ENCODE measurements at places on chromosomes 16 and 17. TPM values are rescaled to one million over a fixed set of nuclear protein-coding genes. Genes with fewer than 3 reads are reported as not detected.

- no peak for DNase-seq
Measured at GRCh38 chr16:83843657-83844056, 35.9 kb downstream of the HSBP1 start.

DNA sequence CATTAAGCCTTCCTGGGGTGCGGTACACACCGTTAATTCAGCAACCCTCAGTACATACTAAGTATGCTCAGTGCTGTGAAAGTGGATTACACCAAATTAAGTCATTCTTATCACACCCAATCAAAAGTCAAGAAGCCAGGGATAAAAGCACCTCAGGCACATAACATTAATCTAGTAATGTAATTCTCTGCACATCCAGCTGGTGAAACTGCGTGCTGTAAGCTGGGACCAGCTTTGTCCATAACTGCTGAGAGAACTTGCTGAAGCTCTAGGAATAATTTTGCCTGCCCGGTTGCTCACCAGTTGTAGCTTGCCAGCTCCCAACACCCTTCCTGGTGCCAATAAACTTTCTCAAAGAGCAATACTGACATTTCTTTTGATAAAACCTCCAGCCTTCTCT lies 44.9 kb downstream of the SLC47A1 start:
- no peak for DNase-seq

Gene ADAM11
- total RNA-seq, result 0.91 TPM

Gene GLP2R
- 1.4 TPM for total RNA-seq

GRCh38 chr16:12295395-12295794 lies 318.9 kb downstream of the SNX29 start:
- DNase-seq, result no peak

- peak; percentile 85 for DNase-seq
Measured at GRCh38 chr17:7889166-7889955, 772 bp downstream of the CHD3 start.

DNA sequence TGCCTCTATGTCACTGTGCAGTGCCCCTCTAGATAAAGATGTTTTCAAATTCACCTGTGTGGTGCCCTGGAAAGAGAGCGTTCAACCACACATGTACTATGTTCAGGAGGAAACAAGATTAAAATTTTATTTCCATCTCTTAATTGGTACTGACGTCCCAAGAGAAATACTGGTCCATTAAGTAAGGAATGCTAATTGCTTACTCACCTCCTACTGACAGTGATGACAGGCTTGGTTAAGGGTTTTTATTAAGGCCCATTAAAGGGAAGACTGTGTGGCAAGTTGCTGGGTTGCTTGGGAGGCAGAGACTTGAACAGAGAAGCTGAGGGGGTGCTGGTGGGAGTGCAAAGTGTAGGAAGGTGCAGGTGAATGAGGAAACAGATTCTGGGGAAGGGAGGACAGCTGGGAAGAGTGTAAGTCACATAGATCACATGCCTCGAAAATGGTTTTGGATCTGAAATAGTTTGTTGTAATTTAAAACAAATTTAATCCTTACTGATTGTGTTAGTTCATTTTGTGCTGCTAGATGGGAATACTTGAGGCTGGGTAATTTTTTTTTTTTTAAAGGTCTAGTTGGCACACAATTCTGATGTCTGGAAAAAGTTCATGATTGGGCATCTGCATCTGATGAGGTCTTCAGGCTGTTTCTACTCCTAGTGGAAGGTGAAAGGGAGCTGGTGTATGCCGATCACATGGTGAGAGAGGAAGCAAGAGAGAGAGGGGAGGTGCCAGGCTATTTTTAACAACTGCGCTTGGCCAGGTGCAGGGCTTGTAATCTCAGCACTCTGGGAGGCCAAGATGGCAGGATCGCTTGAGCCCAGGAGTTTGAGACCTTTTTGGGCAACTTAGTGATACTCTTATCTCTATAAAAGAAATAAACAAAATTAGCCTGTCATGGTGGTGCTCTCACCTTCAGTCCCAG lies 140.5 kb downstream of the CACNG3 start:
- DNase-seq, result no peak

DNA sequence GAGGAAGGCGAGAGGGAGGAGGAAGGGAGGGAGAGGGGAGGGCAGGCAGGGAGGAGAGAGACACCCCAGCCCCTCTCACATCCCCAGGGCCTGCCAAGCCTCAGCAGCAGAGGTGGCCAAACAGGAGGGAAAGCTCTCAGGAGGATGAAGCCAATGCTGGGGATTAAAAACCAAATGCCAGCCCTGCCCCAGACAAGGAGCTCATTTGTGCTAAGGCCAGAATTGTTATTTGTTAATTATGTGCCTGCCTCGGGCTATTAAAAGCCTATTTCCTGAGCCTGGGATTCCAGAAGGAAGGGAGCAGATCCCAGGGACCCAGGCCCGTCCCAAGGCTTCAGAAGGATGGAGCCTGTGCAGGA lies 27.9 kb upstream of the GINS2 start:
- no peak for DNase-seq

DNA sequence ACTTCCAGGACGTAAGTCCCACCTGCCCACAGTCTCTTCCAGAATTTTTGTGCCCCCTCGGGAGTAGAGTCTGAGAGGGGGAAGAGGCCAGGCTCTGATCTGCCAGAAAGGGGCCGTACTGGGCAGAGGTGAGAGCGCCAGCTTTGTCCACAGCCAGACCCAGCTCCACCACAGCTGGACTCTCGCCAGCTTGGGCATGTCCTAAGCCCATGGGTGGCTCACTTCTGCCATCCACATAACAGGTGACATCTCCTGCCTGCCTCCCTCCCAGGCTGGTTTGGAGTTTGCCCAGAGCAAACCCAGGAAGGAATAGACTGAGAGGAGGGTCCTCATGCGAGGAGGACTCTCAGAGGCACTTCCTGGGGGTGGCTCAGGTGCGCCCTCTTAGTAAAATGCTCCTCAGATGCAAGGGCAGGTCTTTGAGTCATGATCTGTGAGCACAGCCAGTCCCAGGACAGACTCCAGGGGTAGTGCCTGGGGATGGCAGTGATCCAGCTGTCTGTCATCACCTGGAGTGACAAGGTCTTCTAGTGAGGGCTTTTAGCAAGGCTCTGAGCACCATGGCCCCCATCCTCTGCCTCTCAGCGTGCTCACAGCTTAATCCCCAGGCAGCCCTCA lies 89.2 kb downstream of the AMFR start:
- no peak for DNase-seq

Gene ETV4
- 128 TPM for total RNA-seq

DNA sequence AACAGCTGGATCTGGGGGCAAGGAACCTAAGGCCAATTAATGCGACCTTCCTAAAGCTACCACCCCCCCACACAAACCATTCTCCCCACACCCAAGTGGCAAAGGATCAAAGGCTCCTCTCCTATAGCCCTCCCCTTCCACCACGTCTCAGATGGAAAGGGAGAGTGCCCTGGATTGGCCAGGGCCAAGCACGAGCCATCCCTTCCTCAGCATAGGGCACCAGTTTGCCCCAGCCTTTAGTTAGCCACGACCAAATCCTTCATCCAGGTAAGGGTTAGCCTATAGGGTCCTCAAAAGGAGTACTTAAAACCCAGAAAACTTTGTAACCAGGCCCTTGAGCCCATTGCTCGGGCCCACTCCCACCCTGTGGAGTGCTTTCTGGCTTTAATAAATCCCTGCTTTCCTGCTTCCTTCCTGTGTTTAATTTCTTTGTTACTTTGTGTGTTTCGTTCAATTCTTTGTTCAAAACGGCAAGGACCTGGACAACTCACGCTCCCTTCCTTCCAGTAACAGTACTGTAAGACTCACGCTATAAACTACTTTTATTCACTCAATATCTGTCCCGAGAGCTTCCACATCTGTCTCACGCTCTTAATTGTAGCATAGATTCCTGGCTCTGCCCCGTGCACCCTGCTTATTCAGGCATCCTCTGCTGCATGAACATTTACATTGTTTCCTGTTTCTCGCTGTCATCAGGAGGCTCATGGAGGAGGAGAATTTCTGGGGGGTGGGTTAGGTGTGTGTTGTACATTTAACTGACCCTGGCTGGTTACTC lies 62.3 kb downstream of the TNFRSF13B start:
- no peak for DNase-seq

DNA sequence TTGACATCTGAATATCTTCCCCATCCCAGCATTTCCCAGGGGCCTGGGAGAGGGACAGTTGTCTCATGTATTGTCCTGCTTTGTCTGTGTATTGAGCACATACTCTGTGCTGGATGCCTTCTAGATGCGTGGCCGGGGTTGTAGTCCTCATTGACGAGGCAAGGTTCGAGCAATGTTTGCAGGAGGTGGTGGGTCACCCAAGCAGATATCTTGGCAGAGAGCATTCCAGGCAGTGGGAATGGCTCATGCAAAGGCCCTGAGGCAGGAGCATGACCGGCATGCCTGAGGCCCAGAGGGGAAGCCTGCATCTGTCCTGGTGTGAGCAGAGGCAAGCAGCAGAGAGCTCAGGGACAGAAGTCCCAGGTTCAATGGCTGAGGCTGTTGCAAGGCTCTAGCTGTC lies 17.5 kb downstream of the KRT33A start:
- no peak for DNase-seq

GRCh38 chr16:89574681-89575246 lies 794 bp upstream of the CPNE7 start:
- DNase-seq, result no peak

Gene MNT
- total RNA-seq, result 3.5 TPM

- peak; percentile 35 for DNase-seq
Measured at GRCh38 chr16:25126820-25127232, 15.3 kb downstream of the LCMT1 start.

DNA sequence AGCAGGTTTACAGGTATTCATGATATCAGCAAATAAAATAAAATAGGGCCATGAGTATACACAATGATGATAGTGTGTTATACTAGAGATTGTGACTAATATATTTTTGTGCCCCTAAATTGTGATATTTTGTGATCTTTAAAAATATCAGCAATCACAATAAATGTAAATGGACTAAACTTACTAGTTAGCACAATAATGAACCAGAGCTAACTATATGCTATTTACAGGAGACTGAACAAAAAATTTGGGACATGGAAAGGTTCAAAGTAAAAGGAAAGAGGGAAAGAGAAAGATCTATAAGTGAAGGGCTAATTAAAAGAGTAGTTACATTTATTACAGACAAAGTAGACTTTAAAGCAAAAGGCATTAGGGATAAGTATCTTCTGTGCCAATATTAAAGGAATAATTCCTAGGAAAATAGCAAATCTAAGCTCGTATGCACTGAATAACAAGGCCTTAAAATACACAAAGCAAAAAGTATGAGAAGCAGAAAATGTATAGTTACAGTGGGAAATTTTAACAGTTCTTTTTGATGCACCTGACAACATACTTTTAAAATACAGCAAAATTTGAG lies 5.0 kb upstream of the MSI2 start:
- DNase-seq, result no peak

DNA sequence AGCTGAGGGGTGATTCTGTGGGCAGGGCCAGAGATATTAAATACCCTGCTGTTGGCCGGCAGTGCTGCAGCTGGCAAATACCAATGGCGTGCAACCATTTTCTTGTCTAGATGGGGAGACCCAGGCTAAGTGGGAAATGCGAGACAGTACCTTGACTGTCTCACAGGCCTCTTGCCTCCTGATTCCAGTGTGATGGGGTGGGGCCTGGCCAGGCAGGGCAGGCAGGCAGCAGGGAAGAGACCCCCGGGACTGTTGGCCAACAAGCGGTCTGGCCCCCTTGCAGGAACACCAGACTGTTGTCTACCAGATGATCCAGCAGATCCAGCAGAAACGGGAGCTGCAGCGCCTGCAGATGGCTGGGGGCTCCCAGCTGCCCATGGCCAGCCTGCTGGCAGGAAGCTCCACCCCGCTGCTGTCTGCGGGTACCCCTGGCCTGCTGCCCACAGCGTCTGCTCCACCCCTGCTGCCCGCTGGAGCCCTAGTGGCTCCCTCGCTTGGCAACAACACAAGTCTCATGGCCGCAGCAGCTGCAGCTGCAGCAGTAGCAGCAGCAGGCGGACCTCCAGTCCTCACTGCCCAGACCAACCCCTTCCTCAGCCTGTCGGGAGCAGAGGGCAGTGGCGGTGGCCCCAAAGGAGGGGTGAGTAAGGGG lies 5.7 kb upstream of the CISD3 start:
- no peak for DNase-seq

Gene SCGB1C2
- total RNA-seq, result not detected

- no peak for DNase-seq
Measured at GRCh38 chr17:46024590-46024989, 25.5 kb downstream of the STH start.

DNA sequence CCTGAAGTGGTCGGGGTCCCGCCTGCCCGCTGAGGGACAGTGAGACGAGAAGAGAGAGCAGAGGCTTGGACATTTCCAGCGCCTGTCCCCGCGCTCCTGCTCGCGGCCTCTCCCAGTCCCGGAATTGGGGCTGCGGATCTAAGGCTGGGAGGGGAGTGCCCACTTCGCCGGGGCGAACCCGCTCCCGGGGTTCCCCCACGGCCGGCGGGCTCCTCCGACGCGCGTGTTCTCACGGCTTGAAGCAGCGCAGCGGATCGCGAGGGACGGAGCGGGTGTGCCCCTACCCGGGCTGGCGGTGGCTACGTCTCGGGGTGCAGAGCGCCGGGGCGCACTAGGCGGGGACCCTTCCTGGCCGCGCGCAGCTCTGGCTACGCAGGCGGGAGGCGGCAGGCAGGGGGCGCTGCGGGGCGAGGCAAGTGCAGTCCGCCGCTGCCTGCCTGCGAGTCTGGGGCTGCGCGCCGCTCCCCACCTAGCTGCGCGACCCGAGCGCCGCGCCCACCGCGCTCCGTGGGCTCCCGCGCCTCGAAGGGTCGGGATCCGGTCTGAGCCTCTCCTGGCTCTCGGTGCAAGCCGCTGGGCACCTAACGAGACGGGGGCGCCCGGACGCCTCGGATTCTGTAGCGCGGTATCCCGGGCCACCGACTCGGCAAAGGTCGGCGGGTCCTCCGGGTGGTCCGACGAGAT lies 1.2 kb downstream of the NGFR start:
- DNase-seq, result no peak

- no peak for DNase-seq
Measured at GRCh38 chr17:36926226-36926625, 11.0 kb upstream of the LHX1 start.

Gene GAS7
- 6.9 TPM for total RNA-seq

DNA sequence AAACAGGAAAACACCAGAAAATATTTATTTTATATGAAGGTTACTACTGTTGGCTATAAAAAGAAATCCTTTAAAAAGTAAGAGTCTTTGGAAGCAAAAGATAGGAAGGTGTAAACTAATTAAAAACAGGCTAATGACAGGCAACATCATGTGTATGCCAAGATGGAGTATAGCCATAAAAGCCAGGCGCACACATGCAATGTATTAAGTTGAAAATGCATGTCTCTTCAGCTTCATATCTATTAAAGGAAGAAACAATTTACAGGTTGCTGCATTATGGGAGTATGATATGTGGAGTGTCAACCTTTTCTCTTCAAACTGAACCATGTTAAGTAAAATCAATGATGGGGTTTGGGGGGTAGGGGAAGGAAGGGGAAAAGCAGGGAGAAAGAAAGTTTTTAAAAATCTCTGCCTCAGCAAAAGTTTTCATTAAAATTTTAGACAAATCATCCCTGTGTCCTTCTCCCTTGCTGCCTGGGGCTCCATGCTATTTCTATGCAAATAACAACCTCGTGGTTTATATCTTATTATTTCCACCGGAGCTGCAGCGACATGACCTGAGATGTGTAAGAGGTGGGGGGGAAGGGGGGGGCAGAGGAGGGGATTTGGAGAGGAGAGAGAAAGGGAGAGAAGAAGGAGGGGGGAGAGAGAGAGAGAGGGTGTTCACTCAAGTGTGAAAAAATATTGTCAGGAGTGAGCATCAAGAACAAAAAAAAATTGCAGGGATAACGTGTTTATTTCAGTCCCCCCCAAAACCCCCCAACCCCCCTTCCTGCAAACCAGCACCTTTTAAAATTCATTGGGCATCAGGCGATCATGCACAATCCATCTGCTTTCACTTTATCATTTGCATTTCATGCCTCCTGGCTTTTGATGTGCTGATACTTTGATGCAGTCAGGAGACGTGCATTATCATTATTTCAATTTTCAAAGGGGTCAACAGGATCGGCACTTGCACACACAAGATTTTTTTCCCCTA lies 197.6 kb downstream of the AATF start:
- no peak for DNase-seq

Gene SF3B3
- total RNA-seq, result 500 TPM

Measured in HepG2 (cell line).